Lung (tissue), 17 donors: ENCODE measurements at places on chromosomes 6 and 20. TPM values are rescaled to one million over a fixed set of nuclear protein-coding genes. Genes with fewer than 3 reads are reported as not detected.

The MDFI gene
- 21.8 TPM for polyA plus RNA-seq

DNA sequence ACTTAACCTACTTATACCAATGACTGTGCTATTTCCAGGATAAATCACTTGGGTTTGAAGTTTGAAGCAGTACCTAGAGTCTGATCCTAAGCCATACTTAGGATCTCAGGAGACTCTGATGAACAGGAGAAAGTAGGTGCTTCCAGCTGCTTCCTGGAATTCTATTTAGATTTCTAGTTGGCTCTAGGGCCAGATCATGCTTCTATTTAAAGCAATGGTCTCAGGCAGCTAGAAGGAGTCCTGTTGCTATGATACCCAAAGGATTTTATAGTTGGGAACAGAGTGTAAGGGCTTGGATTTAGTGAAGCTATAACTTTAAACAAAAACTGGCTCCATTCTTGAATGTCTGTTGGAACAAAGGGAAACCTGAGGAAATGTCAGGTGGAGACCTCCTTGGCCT, 52.4 kb upstream of the TINAG start:
- DNase-seq = peak; percentile 5

GRCh38 chr6:63636518-63637021, 968 bp downstream of the PHF3 start:
- DNase-seq = peak; percentile 75

The DAAM2 gene
- 26.8 TPM for polyA plus RNA-seq
